ENCODE measurements at places on chromosomes 5 and 9.

DNA sequence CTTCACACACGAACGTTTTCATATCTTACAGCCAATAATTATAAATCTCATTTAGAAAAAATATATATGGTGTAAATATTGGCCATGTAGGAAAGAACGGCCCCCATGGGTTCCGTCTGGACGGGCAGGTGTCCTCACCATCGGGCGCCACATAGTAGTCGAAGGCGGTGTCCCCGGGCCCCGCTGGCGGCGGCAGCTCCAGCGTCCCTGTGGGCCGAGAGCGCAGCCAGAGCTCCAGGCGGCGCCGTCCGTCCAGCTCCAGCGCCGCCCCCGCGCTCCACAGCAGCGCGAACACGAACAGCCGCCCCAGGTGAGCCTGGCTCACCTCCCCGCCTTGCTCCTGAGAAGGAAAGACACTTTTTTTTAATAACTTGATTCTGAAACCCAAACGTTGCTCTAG is 134.6 kb downstream of the DNAH5 start:
- DNase-seq = no peak

- DNase-seq = no peak
Measured at GRCh38 chr9:83628540-83628939, 5.6 kb downstream of the IDNK start.

GRCh38 chr9:125475385-125475784 is 213.8 kb downstream of the GAPVD1 start:
- DNase-seq = no peak

DNA sequence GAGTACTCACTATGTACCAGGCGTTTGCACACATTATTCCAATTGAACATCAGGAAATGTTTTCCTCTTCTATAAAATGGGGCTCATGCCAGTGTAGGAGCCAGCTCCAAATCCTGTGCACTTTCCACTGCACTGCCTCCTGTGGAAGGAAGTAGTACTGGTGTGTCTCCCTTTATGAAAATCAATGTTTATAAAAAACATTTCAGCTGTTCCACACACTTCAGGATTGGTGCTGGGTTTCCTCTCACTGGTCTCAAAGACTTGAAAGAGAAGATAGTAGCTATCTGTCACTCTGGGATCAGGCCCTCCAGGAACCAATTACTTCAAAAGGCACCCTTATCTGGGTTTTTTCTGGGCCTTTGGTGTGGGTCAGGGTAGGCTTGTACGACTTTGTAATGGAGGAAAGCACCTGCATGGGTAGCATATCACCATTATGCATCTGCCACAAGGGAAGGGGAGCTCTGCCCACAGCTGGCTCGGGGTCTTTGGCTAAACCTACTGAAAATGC is 32.5 kb downstream of the RAB14 start:
- peak; percentile 66 for DNase-seq

- no peak for DNase-seq
Measured at GRCh38 chr9:33453999-33454660, 6.7 kb upstream of the AQP3 start.

DNA sequence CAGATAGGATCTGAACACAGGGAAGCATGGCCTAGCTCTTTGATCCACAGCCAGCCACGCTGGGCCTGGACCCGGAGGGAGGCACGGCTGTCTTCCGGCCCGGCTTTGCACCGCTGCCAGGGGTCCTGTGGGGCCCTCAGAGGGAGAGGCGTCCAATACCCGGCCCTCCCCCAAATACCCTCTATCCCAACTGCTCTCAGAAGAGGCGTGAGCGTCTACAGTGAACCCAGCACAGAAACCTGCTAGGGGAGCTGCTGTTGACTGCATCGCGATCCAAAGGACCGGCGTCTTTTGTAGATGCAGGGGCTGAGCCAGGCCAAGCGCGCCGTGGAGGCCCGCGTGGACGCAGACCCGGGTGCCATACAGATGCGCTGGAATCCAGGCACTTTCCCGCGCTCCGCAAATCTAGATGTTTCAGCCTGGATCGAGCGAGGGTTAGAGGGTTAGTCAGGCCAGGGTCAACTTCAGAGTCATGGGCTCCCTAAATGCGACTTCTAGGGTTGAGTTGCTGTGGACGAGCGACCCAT is 1.1 kb upstream of the TCF7 start:
- DNase-seq = no peak

GRCh38 chr9:137049544-137050449 is 3.8 kb upstream of the NPDC1 start:
- peak; percentile 31 for DNase-seq

GRCh38 chr9:70579686-70580085 is 165.2 kb upstream of the KLF9 start:
- DNase-seq = no peak

- DNase-seq = no peak
Measured at GRCh38 chr5:106822851-106823250, 847.9 kb downstream of the EFNA5 start.

DNA sequence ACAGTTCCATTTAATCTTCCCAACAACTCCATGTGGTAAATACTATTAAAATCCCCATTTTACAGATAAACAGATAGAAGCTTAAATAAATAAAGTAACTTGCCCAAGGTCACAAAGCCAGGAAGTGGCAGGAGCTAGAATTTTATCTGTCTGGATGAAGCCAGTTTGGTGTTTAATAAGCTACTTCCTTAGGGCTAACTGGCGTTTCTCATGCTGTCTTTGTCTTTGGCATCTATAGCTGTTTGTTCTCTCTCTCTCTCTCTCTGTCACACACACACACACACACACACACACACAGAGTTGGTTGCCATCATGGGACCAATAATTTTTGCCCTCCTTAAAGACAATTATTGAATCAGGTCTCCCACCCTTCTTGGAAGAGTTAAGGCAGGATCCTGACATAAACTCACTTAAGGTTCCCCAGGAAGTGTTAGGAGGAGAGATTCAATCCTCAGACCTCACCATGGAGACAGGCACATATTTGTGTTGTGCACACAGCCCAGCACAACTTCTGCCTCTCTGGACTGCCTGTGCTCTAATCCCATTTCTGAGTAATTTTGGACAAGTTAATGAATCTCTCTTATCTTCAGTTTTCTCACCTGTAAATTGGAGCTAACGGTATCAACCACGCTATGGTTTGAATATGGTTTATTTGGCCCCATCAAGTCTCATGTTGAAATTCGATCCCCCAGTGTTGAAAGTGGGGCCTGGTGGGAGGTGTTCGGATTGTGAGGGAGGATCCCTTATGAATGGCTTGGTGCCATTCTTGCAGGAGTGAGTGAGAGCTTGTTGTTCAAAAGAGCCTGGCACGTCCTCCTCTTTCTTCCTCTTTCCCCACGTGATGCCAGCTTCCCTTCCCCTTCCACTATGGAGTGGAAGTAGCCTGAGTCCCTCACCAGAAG is 8.3 kb upstream of the ADRA1B start:
- no peak for DNase-seq

DNA sequence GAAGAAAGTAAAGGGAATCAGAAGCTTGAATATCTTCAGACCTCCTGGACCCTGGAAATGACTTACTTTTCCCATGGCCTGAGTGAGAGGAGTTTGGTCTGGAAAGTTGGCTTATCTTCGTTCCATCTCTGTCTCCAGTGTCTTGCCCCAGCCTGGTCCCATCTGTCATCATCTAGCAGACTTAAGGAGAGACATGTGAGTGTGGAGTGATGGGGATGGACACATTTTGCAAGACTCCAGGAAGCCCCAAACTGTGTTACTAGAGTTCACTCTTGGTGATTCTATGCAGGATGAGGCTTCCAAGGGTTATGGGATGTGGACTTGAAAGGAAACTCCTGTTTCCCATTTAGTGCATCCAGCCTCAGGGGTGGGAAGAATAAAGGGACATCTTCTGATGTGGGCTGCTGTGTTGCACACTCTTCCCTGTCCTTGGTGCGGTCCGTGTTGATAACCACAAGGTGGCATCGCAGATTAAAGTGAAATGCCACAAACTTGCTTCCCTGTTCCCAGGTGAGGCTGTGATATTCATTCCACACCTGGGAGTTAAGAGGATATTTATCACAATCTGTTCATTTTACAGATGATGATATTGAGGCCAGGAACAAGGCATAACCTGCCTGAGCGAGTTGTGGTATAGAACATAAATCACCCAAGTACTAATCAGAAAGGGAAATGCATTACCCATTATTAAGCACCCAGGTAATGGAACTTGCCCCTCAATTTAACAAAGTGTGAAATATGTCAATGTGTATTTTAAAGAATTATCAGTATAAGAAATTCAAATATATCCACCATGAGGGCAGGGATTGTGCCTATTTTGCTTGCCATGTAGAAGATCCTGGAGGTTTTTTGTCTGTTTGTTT is 269.9 kb upstream of the PAPPA start:
- no peak for DNase-seq

DNA sequence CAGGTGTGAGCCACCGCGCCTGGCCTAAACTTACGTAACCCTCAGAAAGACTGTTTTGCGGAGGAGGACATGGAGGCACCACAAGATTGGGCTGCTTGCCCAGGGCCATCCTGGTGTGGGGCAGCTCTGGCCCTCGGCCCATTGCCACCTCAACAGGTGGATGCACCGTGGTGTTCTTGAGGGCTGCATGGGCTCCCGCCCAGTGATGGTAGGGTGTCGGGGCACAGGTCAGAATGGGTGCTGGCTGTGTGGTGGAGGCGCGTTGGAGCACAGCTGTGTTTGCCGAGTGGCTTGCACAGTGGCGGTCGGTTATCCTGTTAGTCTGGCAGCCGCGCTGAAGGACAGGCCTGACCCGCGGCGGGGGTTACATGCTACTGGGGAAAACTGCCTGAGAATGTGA is 196.9 kb downstream of the CACNA1B start:
- DNase-seq = no peak

DNA sequence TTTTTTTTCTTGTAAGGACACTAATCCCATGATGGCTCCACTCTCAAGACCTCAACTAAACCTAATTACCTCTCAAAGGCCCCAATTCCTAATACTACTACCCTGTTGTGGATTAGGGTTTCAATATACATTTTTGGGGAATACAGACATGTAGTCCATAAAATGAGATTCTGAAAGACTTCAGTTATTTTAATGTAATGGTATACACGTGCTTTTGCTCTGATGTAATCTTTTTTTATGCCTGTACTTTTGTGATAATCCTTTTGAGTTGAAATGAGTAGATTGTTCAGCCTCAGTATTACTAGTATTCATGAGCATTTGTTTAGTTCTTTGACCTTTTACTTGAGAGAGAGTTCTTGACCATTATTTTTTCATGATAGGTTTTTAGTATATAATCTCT is 9.5 kb downstream of the CEP78 start:
- DNase-seq = no peak

DNA sequence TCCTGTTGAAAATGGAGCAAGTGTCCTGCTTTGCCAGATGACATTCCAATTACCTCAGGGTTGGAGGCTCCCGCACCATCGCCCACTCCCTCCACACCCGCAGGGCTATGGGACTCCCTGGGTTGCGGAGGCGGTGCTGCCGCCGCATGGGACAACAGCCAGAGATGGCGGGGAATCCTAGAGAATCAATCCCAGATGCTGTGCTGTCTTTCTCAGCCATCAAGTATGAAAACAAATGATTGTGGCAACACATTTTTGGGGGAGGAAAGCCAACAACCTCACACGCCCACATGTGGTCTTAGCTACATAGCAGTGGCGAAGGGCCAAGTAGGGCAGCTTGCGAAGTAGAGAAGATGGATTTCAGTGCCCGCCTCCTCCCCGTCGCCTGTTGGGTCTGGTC is 46.7 kb downstream of the IL31RA start:
- no peak for DNase-seq

GRCh38 chr5:124504081-124504916 is 242.1 kb downstream of the ZNF608 start:
- DNase-seq = no peak

GRCh38 chr9:93730648-93731047 is 154.3 kb downstream of the PHF2 start:
- no peak for DNase-seq

DNA sequence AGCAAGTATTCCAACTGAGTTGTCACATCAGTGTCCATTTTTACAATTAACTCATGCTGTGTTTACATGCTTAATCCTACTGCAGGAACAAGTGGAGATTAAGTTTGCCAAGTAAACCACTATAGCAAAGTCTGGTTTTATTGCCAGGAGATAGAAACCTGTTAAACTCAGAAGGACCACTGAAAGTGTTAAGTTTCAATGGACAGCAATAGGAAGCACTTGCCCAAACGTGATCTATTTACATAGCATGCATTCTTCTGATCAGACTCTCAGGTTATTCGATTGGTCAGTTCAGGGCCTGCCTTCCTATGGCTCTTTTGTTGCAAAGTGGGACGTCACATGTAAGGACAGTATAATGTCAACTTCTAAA is 28.0 kb upstream of the IFNK start:
- no peak for DNase-seq

DNA sequence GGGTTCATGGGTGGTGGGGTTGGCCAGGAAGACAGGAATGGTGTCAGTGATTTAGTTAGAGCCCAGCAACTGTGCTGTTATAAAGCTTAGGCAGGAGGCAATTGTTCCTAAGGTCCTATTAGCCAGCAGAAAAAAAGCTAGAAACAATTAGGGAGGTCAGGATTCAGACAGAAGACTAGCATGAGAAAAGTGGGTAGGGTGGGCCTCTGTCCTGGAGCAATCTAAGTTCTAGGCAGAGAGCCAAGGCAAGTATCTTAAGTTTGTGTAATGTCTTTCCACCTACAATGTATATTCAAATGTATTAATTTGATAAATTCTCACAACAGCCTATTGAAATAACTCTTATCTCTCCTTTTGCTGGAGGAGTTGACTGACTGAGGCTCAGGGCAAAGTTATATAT is 6.1 kb upstream of the ZFAND5 start:
- DNase-seq = no peak

DNA sequence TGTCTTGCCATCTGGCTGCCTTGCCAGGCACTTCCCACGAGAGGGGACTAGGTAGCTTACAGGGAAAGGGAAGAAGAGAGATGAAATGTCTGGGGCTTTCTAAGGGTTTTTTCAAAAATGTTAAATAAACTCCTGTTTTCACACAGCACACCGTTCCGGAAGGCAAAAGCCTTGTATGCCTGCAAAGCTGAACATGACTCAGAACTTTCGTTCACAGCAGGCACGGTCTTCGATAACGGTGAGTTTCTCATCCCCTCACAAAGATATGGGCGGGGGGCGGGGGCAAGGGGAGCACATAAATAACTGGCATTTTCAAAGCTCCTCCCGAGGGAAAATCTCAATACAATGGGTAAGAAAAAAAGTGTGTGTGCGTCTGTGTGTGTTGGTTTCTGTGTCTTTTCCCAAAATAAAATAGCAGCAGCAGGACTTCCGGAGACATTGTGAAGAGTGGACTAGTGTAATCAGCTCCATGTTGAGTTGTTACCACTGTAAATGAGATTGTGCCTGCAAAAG is 189.6 kb downstream of the NR3C1 start:
- DNase-seq = no peak

- no peak for DNase-seq
Measured at GRCh38 chr5:102759289-102759688, 4.2 kb downstream of the PAM start.
